Pulmonary artery endothelial cell (primary cell): ENCODE measurements at places on chromosomes 5 and 9. TPM values are rescaled to one million over a fixed set of nuclear protein-coding genes. Genes with fewer than 3 reads are reported as not detected.

GRCh38 chr9:98830554-98830953 lies 23.1 kb downstream of the GALNT12 start:
- DNase-seq: no peak

- DNase-seq: no peak
Measured at GRCh38 chr5:146680846-146681584, 165.0 kb upstream of the GPR151 start.

DNA sequence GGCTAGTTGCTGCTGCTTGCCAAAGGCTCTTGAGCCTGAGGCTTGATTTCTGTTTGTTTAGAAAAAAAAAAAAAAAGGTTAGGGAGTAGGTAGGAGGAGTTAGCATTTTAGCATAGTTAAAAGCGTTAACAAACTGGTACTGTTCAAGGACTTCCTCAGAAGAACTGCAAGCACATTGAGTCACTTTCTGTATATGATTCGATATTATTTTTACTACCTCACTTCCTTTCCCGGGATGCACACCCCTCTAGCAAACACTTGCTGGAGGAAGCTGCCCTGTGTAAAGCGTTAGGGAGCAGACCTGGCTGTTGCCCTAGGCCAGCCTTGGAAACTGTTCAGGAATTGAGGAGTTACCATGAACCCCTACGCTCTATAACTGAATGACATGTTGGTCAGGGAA lies 15.7 kb upstream of the CEP120 start:
- no peak for DNase-seq

- no peak for DNase-seq
Measured at GRCh38 chr9:121926351-121926801, 166.7 kb downstream of the TTLL11 start.

Gene ESM1
- total RNA-seq: 466 and 764 TPM in 2 replicates

Gene KIF3A
- 8.2 and 12.3 TPM in 2 replicates for total RNA-seq
